ENCODE measurements at places on chromosomes 12 and 14.
A peak's percentile ranks its signal among the peaks of the same experiment; 100 is the strongest.

DNA sequence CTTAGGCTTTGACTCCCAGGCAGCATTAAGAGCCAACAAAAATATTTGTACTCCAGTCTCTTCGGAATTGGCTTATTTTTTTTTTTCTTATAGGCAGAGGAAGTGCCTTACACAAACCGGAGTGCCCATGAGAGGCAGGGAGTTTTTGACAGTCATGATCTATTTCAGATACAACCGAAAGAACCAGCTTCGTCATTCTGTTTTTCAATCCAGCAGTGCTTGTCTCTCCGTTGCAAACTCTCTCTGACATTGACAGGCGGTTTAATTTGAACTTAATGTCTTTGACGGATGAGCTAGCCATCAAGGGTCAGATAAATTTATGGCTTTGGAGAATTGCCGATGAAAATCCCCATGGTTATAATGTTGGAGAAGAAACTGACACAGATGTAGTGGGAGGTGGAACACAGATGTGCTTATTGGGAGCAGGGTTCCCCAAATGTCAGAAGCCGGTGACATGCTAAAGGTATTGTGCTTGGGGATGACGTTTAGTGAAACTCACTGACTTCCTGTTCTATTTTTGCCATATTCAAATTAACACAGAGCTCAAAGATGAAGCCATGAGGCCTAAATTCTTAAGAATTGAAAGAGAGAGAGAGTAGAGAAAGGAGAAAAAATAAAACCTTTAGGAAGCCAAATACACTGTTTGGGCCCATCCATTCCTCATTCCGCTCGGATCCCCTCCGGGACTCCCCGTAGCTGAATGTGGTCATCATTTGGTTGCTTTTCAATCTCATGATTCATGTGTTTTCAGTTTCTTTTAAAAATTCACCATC is 59.7 kb downstream of the PLXNC1 start:
- DNase-seq, result no peak

DNA sequence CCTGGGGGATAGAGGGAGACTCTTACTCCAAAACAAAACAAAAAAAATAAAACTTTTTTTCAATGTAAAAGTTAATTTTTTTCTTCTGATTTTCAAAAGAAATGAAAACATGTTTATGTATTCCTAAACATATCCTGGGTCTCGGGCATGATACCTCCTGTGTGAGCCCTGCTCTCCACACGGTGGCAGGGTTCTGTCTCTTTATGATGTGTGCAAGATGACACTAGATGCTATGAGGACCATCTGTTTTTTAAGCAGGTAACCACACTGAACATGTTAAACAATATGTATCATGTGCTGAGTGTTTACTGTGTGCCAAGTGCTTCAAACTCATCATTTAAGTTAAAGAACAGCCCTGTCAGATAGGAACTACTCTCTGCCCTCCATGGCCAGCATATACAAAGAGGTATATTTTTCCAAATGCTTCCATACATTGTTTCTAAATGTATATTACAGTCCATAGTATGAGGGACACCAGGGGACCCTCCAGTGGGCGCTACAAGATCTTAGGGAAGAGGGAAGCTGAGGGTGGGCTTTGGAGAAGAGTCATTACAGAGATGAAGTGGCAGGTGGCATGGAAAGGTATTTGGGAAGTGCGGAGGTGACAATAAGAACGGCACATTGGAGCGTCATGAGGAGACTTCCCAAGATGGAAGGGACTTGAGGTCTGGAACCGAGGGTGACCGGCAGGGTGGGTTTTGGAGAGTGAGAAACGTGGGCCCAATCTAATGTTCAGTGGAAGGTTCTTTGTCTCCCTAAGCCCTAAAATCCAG is 28.5 kb downstream of the FOS start:
- DNase-seq, result no peak

DNA sequence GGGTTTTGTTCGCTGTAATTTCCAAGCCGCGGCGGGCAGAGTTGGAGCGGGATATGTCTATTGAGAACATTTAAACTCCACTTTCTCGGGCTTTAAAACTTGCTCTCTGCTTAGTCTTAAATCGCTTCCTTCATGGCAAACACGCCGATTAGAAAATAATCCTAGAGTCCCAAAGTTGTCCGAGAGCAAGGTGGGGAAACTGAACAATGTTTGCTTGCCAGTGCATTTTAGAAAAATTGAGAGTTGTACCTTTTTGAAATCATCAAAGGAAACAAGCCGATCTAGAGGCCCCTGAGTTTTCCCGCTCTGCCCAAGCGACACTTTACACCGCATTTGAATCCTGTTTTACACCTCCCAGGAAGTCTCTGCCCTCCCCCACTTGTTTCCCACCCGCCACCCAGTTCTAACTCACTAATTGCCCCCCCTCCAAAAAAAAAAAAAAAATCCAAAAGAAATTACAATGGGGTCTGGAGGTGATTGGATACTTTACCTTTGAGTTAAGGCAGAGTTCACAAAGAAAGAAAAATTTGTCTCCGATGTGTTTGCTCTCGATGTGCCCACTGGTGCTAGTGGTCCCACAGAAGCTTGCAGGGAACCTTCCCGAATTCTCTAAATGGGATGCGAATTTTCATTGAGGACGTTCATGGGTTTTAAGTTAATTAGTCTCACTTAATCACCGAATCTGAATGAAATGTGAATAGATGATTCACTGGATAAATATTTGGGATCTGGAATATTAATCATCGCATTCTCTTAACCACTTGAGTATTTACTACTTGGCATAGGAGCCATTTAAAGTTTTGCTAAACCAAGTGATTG is 2.3 kb downstream of the HMGA2 start:
- no peak for DNase-seq

- DNase-seq, result no peak
These were observed 12.7 kb downstream of the BMAL2 start for GRCh38 chr12:27345376-27345775.

- DNase-seq, result no peak
These were observed 24.1 kb downstream of the ITPR2 start for GRCh38 chr12:26808766-26809476.

- peak; percentile 33 for DNase-seq
These were observed 687 bp upstream of the RPS29 start for GRCh38 chr14:49586673-49587460.

- no peak for DNase-seq
These were observed 5.5 kb downstream of the CYP46A1 start for GRCh38 chr14:99689266-99690236.

- DNase-seq, result no peak
These were observed 39.1 kb downstream of the RNFT2 start for GRCh38 chr12:116777245-116777644.

DNA sequence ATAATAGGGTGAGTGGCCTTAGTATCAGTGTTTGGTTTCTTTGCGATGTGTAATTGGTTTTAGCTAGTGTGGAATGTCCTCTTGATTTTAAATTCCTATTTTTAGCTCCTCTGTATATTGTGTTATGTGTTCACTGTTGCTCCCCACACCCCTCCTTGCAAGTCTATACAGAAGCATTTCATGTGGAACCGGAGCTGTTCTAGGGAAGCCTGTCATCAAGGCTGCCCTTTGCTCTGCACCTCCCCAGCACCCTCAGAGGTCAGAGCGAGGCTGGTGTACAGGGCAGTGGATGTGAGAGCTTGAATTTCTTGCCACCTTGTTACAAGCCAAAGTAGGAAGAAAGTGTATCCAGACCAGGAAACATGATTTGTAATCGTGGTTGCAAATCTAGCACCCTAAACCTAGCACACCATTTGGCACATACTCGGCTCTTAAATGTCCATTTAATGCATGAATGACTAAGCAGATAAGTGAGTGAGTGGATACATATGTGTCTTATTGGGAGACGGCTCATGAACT is 376.8 kb downstream of the RGS6 start:
- DNase-seq, result no peak

GRCh38 chr14:92914087-92914656 is 8.8 kb upstream of the CHGA start:
- no peak for DNase-seq

DNA sequence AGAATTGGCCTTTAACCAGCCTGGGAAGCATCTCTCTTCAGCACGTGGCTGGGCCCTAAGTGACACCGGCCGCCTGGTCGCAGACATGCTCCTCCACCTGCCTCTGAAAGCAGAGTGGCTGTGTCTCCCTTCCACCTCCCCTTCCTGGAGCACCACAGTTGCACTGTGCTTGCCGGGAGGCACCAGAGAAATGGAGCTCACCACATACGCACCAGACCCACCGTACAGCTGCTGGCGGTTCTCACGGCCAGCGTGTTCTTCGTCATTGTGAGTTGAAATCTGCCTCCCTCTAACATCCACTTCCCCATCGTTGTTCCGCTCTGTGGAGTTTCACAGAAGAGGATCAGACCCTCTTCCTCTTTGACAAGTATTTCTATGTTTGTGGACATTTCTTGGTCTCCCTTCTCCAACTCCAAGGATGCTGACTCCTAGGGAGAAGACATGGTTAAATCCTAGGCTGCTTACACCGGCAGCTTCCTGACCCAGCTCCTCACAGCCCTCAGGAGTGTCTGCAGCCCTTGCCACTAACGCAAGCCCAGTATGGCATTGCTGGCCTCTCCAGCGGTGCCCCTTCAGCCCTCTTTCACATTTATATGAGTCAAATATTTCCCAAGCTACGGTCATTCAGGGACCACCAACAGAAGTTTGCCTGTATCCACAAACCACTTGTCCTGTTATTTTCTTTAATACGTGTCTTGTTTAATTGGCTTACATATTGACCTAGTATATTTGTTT is 11.5 kb upstream of the KRT5 start:
- no peak for DNase-seq

All from stimulated activated CD8-positive, alpha-beta memory T cell treated with anti-CD3 and anti-CD28 coated beads, Interleukin-4, amount 100 ng/mL, for 4 hours (primary cell).